Activated CD4-positive, alpha-beta T cell treated with anti-CD3 and anti-CD28 coated beads for 24 hours (primary cell): ENCODE measurements at places on chromosomes 3 and 15.

DNA sequence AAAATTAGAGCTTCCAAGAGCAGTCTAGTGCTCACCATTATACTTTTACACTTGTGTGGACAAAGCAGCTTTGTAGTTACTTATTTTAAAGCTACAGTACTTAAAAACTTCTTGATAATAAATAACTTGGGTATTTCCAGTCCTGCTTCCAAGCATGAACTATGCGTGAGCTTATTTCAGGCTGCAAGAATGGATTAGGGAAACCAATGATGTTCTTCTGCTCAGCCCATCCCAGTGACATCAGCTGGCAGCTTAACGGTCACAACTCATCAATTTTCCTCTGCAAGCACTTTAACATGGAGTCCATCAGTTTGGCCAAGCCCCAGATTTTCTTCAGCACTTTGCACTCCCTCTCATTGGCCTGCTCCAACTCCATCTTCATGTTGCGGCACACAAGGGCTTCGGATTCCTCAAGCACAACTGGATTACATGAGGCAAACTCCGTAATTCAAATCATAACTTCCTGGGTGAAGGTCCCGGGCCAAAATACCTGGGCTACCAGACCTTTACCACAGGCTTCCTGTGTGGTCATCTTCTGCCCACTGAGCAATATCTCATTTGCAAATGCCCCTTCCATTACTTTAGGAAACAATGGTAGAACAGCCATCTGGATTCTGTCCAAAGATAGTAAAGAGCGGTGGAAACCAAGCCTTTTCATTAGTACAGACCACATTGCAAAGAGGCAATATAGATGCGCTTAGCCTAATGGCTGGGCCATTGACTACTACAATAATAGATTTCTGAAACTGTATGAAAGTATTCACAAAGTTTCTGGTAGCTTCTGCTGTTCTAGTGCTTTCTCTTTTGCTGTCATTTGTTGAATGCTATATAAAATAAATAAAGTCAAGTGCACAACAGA lies 87.5 kb upstream of the DAZL start:
- no peak for DNase-seq

- no peak for DNase-seq
Measured at GRCh38 chr3:195893044-195893395, 15.3 kb downstream of the TNK2 start.

- DNase-seq: no peak
Measured at GRCh38 chr15:85543741-85544155, 163.3 kb downstream of the AKAP13 start.

DNA sequence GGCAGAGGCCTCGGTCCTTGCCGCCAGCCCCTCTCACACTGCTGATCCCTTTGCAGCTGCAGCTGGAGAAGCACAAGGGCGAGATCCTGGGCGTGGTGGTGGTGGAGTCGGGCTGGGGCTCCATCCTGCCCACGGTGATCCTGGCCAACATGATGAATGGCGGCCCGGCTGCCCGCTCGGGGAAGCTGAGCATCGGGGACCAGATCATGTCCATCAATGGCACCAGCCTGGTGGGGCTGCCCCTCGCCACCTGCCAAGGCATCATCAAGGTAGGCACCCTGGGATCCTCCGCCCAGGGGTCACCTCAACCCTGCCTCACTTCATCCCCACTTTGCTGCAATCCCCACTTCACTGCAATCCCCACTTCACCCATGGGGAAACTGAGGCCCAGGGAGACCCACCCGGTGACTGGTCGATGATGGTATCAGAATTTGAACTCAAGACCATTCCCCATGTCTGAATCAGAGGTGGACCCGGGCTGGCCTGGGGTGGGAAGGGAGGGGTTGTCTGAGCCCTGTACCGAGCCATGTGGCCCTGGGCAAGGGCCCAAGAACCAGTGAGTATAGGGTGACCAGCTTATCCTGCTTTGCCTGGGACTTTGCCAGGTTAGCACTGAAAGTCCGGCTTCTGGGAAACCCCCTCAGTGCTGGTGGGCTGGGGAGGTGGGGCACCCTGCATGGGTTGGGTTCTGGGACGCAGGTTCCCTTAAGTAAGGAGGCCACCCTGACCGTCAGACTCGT lies 162.9 kb downstream of the NSMCE3 start:
- no peak for DNase-seq

- DNase-seq: no peak
Measured at GRCh38 chr3:185992831-185993374, 55.1 kb upstream of the TRA2B start.

GRCh38 chr3:76958274-76958673 lies 81.6 kb upstream of the ROBO2 start:
- no peak for DNase-seq

- no peak for DNase-seq
Measured at GRCh38 chr3:176208283-176208682, 989.0 kb downstream of the TBL1XR1 start.

GRCh38 chr3:194256040-194256945 lies 94.8 kb downstream of the CPN2 start:
- DNase-seq: no peak

GRCh38 chr15:27690290-27690689 lies 408.8 kb downstream of the OCA2 start:
- no peak for DNase-seq

DNA sequence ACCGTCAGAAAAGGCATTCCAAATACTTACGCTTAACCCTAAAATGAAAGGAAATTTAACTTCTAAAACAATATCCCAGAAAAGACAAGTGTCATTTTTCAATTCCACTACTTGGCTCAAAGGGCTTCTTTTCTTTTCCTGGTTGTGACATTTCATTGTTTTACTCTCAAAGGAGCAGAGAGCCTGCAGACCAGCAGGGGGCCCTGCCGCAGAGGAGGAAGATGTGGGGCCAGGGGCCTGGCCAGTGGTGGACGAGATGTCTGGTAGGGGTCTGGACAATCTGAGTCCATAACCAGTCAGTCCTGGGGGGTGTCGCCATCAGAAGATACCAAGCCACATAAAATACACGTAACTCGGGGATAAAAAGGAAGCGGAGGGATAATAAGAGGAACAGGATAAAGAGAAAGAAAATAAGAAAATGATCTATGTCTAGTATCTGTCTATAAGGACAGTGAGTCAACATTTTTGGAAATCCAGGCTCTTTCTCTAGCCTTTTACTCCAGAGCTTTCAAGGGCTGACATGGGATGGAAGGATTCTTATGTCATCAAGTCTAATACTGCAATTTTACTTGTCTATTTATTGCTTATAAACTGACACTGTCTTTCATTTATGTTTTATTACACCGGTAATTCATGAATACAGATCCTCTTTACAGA lies 54.2 kb upstream of the ARHGEF3 start:
- no peak for DNase-seq

- DNase-seq: no peak
Measured at GRCh38 chr3:42894698-42895579, 11.0 kb upstream of the ZNF662 start.

DNA sequence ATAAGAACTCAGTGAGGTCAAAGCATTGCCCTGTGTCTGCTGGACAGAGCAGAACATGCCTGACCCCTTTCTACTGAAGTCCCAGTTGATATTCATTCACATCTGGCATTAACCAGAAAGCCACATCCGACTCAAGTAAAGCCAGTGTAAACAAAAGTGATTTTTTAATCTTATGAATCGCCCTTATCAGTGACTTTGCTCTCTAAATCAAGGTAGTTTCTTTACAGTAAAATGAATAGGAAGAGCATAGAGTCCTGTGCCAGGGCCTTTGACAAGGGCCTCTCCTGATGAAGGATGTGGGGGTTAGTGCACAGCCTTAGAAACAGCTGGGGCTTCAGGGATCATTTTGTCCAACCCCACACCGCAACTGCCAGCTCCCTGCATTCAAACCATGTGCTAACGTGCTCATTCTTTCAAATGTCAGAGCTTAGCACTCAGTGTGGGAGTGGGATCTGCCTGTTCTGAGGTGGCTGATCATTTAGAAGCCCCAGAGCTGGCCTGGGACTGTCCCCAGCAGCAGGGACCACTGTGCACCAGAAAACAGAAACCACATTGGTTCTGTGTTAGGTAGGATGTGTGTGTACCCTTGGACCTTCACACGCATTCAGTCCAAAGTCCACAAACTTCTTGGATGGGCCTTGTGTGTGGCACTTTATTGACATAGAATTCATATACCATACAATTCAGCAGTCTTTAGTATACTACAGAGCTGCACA lies 55.3 kb downstream of the CCR4 start:
- DNase-seq: no peak

DNA sequence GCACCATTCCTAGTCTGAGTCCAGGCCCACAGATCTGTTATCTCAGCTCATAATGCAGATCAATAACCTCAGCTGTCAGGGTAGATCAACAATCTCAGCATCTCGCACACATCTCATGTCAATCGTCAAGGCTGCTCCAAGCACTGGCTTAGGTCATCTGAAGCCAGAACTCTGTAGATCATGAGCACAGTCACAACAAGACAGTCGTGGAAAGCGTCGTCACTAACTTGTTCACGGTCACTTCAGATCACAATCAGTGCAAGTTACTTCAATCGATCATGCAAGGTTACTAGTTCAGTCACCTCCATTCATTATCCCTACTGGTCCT lies 71.8 kb downstream of the RBPMS2 start:
- DNase-seq: no peak

GRCh38 chr15:83178869-83179325 lies 28.7 kb downstream of the HDGFL3 start:
- DNase-seq: no peak

DNA sequence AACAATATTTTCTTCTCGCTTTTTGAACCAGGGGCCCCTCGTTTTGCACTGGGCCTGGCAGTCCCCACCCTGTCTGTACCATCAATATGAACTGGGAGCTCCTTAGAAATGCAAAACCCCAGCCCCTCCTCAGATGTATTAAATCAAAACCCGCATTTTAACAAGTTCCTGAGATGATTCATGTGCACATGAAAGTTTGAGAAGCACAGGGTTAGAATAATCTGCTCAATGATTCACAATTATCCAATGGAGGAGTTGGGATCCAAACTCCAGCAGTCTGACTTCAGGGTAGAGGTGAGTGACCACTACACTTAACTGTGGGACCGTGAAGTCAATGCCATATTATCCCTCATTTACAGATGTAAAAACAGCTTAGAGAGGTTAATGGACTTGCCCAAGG lies 256.4 kb downstream of the IGSF11 start:
- no peak for DNase-seq

DNA sequence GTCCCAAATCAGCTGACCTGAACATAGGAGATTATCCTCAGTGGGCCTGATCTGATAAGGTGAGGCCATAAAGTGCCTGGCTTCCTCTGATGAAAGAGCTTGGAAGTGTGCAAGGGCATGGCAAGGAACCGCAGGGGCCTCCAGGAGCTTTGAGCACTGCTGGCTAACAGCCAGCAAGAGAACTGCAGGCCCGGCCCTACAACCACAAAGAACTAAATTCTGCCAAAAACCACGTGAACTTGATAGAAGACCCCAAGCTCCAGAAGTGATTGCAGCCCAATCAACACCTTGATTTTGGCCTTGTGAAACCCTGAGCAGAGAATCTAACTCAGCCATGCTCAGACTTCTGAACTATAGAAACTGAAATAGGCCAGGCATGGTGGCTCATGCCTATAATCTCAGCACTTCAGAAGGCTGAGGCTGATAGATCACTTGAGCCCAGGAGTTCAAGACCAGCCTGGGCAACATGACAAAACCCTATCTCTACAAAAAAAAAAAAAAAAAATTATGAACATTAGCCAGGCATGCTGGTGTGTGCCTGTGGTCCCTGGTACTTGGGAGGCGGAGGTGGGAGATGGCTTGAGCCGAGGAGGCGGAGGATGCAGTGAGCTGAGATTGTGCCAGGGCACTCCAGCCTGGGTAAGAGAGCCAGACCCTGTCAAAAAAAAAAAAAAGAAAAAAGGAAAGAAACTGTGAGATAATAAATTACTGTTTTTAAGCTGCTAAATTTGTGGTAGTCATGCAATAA lies 7.7 kb upstream of the DIS3L start:
- DNase-seq: no peak

DNA sequence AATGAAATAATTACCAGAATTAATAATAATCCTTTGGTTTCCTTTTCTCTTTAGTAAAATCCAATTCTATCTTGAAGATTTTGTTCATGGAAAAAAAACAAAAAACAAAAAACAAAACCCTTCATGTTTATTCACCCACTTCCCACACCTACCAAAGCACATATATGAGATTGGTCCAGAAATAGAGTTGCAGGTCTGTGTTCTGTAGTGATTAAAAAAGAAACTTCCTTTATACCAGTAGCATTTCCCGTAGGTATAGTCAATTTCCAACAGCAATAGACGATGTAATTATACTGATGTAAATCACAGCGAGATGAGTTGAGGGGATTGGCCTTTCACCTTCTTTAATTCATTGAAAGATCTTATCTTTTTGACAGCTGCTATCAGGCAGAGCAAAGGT lies 194.6 kb downstream of the SOX2 start:
- DNase-seq: no peak

- DNase-seq: no peak
Measured at GRCh38 chr15:32833379-32833821, 115.6 kb downstream of the GREM1 start.

- peak; percentile 1 for DNase-seq
Measured at GRCh38 chr3:156787926-156788663, 38.1 kb upstream of the LEKR1 start.

GRCh38 chr3:134459562-134459961 lies 26.2 kb downstream of the ANAPC13 start:
- DNase-seq: no peak

DNA sequence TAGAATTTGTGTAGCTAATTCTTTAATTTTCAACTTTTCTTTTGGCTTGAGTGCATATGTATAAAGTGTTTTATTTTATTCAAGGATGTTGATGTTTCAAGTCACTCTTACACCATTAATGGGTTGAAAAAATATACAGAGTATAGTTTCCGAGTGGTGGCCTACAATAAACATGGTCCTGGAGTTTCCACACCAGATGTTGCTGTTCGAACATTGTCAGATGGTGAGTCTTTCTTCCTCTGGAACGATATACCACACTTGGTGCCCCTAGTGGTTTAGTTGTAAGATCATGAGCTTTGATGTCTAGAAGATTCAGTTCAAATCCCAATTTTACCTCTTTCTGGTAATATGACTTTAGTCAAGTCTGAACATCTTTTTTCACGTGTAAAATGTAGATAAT lies 119.3 kb downstream of the HCN4 start:
- no peak for DNase-seq

- no peak for DNase-seq
Measured at GRCh38 chr3:185042312-185043050, 110.4 kb downstream of the C3orf70 start.

- no peak for DNase-seq
Measured at GRCh38 chr15:25810631-25811091, 52.5 kb downstream of the ATP10A start.

DNA sequence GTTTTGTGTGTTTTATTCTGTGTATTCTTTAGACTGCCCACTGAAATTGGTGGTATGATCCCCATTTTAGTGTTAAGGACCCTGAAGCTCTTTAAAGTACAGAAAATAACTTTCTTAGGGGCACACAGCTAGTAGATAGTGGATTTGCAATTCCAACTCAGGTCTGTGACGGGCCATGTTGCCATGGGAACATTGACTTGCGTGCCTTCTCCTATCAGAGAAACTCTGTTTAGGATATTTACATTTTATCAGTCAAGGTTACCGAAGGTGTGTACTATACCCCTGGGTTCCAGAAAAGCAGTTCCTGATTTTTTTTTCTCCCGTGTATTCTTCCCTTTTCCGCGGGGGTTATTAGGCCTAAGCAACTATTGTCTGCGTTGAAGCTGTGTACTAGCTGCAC lies 19.4 kb downstream of the MYZAP start:
- no peak for DNase-seq

- DNase-seq: no peak
Measured at GRCh38 chr3:133277813-133278212, 122.0 kb upstream of the BFSP2 start.

GRCh38 chr3:46186471-46187340 lies 21.4 kb downstream of the CCR1 start:
- DNase-seq: no peak
